ENCODE measurements at places on chromosomes 13 and 19. TPM values are rescaled to one million over a fixed set of nuclear protein-coding genes. Genes with fewer than 3 reads are reported as not detected.

- DNase-seq, result no peak
Observed at GRCh38 chr13:58379221-58379620, 747.7 kb downstream of the PCDH17 start.

- no peak for DNase-seq
Observed at GRCh38 chr19:17346109-17346671, 8.8 kb downstream of the GTPBP3 start.

GRCh38 chr19:47713046-47714021 lies at the start of gene EHD2:
Gene EHD2 (plus strand): TSS chr19:47713422. CDS start chr19:47716613, 3,191 bp downstream.
- peak; percentile 31 for DNase-seq

- DNase-seq, result no peak
Observed at GRCh38 chr13:109576331-109576813, 210.0 kb downstream of the IRS2 start.

DNA sequence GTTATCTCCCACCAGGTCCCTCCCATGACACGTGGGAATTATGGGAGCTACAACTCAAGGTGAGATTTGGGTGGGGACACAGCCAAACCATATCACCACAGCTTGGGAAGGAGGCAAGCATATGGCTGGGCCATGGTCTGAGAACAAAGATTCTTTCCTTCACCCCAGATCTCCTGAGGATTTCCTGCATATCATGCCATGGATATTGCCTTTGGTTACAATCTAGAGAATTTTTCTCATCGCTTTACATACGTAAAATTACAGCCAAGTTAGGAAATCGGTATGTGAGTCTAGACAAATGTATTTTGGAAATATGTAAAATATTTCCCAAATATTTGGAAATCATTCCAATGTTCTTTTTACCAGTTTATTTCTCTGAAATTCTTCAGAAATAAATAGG lies 398.3 kb downstream of the RFC3 start:
- no peak for DNase-seq

DNA sequence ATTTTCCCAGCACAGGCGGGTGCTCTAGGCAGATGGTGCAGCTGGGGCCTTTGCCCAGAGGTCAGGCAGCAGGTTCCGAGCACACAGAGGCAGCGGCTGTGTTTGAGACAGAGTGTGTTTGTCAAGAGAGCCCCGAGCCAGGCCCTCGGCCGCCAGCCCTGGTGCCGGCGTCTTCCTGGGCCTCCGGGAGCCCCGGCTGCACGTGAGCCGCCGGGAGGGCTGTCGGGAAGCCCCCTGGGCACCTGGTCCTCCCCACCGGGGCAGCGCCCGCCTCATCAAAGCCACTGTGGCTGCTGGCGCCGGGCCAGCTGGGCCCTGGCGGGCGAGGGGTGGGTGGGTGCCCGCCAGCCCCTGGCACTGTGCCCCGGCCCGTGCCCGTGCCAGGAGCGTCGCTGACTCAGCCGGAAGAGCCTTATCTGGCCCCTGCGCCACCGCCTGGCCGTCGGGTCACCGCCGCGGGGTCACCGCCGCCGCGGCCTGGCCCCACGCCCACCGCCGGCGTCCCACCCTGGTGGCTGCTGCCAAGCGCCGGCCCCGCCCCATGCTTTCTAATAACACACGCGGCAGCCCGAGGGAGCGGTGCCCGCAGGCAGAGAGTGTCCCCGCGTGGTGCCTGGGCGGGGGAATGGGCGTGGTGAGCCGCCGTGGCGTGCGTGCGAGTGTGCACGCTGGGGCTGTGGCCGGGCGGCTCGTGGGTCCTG lies 14.9 kb downstream of the ARID3A start:
- DNase-seq, result no peak

DNA sequence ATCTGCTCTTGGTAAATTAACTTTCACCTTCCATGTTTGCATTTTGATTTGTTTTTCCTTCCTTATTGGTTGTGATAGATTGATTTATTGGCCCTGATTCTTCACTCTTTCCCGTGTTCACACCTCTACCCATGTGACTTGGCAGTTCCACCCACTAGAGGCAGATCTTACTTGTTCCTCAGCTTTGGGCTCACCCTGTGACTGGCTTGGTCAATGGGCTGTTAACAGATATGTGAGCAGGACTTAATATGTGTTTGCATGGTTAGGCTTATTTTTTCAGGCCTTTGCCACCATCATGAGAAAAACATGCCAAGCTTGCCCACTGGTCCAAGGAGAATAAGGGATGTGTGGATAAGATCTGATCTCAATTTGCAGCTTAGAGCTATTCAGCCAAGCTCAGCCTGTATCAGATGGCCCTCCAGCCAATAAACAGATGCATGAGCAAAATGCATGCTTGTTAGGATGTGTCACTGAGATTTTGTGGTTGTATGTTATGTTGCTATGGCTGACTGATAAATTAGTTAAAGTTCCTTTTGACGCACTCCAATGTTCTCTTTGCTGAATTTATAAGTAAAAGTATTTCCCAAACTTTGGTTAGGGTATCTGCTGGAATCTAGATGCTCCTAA lies 48.0 kb downstream of the RGCC start:
- DNase-seq, result no peak

GRCh38 chr13:47146991-47147811 lies 250.3 kb upstream of the HTR2A start:
- no peak for DNase-seq

- DNase-seq, result no peak
Observed at GRCh38 chr13:38685974-38686576, 802 bp upstream of the FREM2 start.

GRCh38 chr19:36436531-36436930 lies 18.1 kb upstream of the ZFP82 start:
- DNase-seq, result no peak

DNA sequence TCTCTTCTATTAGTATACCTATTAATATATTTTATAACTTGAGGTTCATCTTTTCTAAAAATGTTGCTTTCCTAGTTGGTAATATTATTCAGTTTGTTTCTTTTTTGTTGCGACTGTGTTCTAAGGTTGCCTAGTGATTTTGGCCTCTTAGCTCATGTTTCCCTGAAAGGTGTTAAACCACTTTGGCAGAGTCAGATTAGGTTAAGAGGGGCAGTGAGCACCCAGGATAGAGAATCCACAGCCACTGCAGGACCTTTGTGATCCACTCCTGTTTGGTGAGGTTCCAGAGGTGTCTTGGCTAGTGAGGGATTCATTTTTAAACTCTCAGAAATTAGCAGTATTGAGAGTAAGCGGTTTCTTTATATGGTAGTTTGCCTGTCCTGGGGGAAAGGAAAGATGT lies 14.9 kb upstream of the GPR18 start:
- no peak for DNase-seq

GRCh38 chr13:71408416-71408815 lies 458.6 kb downstream of the DACH1 start:
- no peak for DNase-seq

GRCh38 chr19:58217069-58217481 lies 11.6 kb upstream of the ZNF544 start:
- no peak for DNase-seq

- DNase-seq, result no peak
Observed at GRCh38 chr19:46755077-46755852, 9.0 kb upstream of the STRN4 start.

DNA sequence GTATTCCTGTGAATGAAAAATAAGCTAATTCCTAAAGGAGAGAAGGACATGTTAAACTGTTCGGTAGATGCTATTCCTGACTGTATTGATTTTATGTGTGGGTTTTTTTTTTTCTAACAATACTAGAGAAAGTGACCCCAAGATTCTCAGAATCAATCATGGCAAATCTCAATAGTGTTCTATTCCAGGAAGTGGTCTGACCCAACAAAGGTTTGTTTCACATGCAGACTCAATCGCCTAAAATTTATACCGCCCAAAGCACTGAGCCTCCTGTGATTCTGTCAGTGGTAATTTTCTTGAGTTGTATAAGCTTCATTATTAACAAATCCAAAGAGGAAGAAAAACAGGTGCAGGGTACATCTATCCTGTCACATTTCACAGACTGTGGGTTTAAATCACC lies 293.7 kb downstream of the SUCLA2 start:
- DNase-seq, result no peak

DNA sequence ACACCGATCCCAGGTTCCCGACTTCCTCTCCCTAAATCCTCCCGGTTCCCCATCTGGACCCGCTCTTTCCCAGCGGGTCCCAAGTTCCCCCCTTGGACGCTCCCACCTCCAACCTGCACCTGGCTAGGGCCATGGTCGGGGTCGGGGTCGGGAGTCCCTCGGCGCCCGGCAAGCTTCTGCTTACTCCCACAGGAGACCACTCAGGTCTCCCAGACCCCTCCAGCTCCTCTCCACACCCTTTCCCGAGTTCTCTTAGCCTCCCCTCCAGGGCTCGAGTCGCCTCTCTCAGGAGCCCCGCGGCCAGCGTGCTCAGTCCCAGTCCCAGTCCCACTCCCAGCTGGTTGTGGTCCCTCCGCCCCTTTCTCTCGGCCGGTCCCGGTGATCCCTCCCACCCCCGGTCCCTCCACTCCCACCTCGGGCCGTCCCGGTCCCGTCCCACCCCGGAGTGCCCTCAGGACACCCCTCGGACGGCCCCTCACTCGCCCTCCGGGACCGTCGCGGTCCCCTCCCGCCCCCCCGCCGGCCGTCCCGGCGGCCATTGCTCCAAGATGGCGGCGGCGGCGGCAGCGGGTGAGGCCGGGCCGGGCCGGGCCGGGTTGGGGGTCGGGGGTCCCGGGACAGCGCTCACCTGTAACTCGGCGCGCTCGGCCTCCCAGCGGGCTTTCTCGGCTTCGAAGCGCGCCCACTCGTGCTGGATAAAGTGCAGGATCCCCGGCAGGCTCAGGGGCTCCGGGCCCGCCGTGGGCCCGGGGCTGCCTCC lies at the start of gene FKRP:
Gene FKRP, plus strand, starts transcription at position 537 of the 760 bp plus-strand sequence. CDS start 9,394 bp downstream, outside the sequence.
- no peak for DNase-seq

DNA sequence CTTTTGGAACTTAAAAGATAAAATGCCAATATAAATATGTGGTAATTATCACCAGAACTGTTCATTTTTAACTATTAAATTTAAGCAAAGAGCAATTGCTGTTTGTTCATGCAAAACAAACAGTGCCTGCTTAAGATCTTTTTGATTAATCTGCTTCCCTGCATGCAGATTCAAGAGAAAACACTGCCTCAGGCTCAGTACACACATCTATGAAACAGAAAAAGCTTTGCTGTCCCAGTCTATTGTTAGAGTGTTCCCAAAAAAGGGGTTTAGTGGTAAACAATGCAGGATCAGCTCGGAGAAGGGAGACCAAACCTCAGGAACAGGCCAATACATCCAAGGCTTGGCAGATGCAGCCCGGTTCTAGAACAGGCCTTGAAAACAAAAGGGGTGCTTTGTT lies 49.3 kb upstream of the TDRD3 start:
- DNase-seq, result no peak

GRCh38 chr13:33764716-33765115 lies 53.2 kb upstream of the RFC3 start:
- DNase-seq, result no peak

- DNase-seq, result no peak
Observed at GRCh38 chr13:110312339-110313031, 5.4 kb downstream of the COL4A2 start.

DNA sequence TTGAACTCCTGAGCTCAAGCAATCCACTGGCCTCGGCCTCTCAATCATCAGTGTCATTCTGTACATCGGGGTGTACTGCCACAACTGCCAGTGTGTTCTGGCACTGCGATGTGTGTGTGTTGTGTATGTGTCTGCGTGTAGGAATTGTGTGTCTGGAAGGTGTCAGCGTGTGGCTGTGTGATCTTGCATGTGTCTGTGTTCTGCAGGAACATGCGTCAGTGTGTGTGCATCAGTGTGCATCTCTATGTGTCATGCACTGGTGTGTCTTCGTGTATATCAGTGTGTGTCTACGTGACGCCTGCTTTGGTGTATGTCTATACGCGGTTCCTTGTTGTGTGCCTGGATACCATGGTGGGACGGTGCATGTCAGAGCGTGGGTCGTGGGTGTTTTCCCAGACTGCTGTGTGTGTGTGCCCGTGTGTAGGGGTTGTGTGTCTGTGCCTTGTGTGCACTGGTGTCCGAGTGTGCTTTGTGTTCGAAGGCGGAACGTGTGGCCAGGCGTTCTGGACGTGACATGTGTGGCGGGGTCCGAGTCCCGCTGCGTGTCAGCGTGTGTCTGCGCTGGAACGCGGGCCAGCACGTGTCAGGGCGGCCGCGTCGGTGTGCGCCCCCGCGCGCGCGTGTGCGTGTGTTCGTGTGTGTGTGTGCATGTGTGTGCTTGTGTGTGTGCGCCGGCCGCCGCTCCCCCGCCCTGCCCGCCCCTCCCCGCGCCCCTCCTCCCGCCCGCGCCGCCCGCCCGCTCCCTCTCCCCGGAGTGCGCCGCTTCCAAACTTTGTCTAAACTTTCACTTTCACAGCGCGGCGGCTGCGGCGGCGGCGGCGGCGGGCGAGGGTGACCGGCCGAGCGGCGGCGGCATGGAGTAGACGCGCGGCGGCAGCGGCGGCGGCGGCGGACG lies at the start of gene NFIX:
Gene NFIX, plus strand, starts transcription at position 775 of the 895 bp plus-strand sequence. CDS start 363 bp downstream, outside the sequence.
- no peak for DNase-seq

- no peak for DNase-seq
Observed at GRCh38 chr19:47226426-47227351, 4.3 kb downstream of the BBC3 start.

DNA sequence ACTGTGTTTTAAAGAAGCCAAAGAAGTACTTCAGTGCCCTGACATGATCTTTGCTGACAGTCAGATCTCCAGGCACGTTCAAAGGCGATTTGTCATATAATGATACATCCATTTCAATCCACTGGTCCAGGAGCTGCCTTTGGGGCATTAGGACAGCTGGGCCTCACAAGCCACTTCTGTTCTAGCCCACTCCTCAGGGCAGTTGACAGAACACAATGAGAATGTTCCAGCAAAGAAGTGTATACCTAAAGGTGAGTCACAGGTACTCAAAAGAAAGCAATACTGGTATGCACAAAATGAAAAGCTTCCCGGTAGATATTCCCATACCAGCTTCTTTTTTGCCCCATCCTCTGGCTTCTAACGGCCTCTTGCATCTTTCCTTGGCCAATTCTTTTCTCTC lies 12.5 kb upstream of the MAP3K10 start:
- no peak for DNase-seq

LILRB5 gene
- polyA plus RNA-seq, result 2.1 TPM

A1BG gene
- polyA plus RNA-seq, result 2.7 TPM

CGB5 gene
- not detected for polyA plus RNA-seq

ZNF835 gene
- polyA plus RNA-seq, result 4.8 TPM

CGB3 gene
- polyA plus RNA-seq, result not detected

CDC42EP5 gene
- polyA plus RNA-seq, result 27.4 TPM

ZNF813 gene
- polyA plus RNA-seq, result 7.6 TPM

TMEM255B gene
- 7.8 TPM for polyA plus RNA-seq

ATP7B gene
- polyA plus RNA-seq, result 15.8 TPM

ESD gene
- polyA plus RNA-seq, result 261 TPM

CCDC169 gene
- polyA plus RNA-seq, result 4.2 TPM

SLITRK6 gene
- polyA plus RNA-seq, result 12.5 TPM

TEX26 gene
- polyA plus RNA-seq, result 3.2 TPM
